Right kidney (tissue), 9 donors: ENCODE measurements at places on chromosomes 6 and 20.

DNA sequence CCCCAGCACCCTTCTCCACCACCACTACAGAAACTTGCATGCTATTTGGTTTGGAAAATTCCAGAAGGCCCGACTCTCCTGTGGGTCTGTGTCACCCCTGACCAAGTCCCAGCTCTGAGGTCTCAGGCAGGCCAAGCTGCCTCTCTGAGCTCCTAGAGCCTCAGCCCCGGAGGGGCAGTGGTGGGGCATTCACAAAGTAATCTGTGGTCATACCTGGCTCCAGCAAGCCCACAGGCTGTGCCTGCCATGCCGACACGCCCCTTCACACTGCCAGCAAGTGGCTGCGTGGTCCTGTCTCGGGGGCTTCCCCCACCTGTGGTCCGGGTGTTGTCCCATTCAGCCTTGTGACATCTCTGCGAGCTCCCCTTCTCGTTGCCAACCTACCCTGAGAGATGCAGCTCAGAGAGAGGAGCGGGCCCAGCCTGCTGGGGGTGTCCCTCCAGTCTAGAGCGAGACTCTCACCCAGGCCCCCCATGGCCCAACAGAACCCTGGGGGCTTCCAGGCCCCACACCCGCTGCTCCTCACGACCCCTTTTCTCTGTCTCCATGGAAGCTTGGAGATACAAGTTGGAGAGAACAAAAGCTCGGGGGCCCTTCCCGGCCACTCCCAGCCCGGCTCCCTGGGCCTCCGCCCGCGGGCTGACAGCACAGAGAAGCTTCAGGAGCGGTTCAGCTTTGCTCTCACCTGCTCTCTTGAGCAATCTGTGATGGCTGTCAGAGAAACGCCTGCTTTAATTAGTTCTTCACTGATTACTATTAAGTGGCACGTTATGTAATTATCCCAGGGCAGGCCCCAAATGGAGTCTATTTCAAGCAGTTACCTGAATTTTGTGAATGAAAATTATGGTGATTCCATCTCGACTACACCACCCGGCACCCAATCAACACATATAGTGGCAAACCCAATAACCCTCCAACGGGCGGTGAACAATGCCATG is 147.7 kb upstream of the PHACTR3 start:
- DNase-seq = no peak

GRCh38 chr6:45169815-45170214 is 158.3 kb upstream of the RUNX2 start:
- no peak for DNase-seq

DNA sequence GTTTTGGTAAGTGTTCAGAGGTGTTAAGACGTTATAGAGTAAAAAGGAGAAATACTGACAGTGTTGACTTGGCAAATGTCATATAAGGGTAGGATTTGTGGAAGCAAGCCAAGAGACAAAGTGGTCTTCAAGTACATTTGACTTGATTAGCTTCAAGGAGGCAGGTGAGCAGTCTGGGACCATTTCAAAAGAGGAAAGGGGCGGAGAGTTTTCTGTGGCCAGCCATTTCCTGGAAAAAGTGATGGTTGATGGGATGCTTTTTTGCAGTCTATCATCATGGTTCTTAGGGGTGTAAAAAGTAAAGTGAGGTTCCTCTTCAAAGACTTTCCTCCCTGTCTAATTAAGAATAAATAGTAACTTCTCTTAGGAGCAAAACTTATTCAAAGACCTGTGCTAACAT is 28.7 kb downstream of the FKBP1A start:
- no peak for DNase-seq

GRCh38 chr6:37565267-37566110 is 65.8 kb upstream of the CCDC167 start:
- DNase-seq = no peak
